CD4-positive, alpha-beta memory T cell (primary cell): ENCODE measurements at places on chromosomes 5 and 9. TPM values are rescaled to one million over a fixed set of nuclear protein-coding genes. Genes with fewer than 3 reads are reported as not detected.

GRCh38 chr9:97411440-97411788 is 482 bp upstream of the TDRD7 start:
- no peak for DNase-seq

DNA sequence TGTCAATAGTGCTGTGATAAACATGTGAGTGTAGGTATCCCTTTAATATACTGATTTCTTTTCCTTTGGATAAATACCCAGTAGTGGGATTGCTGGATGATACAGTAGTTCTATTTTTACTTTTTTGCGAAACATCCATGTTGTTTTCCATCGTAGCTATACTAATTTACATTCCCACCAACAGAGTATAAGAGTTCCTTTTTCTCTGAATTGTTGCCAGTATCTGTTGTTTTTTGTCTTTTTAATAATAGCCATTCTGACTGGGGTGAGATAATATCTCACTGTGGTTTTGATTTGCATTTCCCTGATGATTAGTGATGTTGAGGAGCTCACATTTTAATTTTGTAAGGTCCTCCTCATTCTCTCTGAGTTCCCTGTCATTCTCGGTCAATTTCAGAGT is 71.1 kb upstream of the NFIL3 start:
- no peak for DNase-seq

IL3 gene
- total RNA-seq = not detected

GRCh38 chr9:15144622-15145061 is 162.4 kb downstream of the TTC39B start:
- no peak for DNase-seq
